Common myeloid progenitor, CD34-positive (primary cell): ENCODE measurements at places on chromosomes 6 and 20.

DNA sequence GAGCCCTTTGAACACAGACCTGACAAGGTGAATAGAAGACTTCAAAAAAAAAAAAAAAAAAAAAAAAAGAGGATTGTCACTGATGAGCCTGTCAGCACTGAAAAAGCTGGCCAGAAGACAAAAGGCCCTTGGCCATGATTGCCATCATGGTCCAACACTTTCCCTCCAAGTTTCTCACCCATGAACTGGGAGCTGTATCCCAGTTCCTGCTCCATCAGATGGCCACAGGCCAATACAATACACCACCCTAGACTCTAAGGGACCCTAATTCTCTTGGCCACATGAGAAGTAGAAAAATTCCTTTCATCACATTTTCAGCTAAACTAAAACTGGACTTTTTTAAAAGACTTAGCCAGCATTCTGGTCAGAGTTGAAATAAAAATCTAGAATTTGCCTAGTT, 50.2 kb downstream of the NUDT3 start:
- peaks cover 39% of the 10 kb centered on the region for H3K4me1 ChIP-seq
- peaks cover 20% of the 10 kb centered on the region for H3K36me3 ChIP-seq
- H3K4me3 ChIP-seq: no peak overlapping the region
- no peak for DNase-seq
- no peak overlapping the region for H3K27ac ChIP-seq
- no peaks in the 10 kb centered on the region for H3K27me3 ChIP-seq

- no peaks in the 10 kb centered on the region for H3K4me1 ChIP-seq
- H3K27me3 ChIP-seq: no peaks in the 10 kb centered on the region
- no peak overlapping the region for H3K27ac ChIP-seq
- DNase-seq: no peak
- H3K36me3 ChIP-seq: no peaks in the 10 kb centered on the region
These were observed 36.4 kb downstream of the FRMD1 start for GRCh38 chr6:168042426-168043192.

DNA sequence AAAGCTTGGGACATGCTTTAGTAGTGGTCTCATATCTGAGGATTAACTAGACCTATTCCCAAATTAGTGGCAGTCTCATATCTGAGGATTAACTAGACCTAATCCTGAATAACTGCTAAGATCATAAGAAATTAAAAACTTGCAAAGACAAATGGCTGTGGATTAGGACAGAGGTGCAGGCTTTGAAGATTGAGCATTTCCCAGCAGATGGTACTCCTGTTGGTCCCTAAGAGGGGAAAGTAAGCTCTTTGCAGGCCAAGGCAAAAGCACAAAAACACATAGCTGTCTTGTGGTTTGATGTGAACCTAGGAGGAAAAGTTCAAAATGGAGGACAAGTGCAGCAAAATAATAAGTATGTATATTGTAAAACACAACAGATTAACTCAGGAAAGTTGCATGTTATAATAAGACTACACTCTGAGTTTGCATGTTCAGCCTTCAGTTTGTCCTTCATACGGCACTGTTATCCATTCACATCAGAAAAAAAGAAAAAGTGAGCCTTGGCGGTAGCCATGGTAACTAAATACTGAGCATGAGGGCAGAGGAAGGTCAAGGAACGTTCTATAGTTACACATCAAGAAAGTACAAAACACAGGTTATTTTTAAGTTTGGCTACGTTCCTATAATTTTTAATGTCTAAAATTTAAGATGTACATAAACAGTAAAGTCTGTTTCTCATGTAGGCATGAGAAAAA, 62.8 kb downstream of the FILIP1 start:
- H3K27ac ChIP-seq: no peak overlapping the region
- H3K27me3 ChIP-seq: no peaks in the 10 kb centered on the region
- H3K36me3 ChIP-seq: no peaks in the 10 kb centered on the region
- no peak for DNase-seq
- H3K4me3 ChIP-seq: no peak overlapping the region

GRCh38 chr20:4029505-4030467, 14.4 kb upstream of the RNF24 start:
- H3K27ac ChIP-seq: no peak overlapping the region
- no peaks in the 10 kb centered on the region for H3K27me3 ChIP-seq
- no peaks in the 10 kb centered on the region for H3K36me3 ChIP-seq

DNA sequence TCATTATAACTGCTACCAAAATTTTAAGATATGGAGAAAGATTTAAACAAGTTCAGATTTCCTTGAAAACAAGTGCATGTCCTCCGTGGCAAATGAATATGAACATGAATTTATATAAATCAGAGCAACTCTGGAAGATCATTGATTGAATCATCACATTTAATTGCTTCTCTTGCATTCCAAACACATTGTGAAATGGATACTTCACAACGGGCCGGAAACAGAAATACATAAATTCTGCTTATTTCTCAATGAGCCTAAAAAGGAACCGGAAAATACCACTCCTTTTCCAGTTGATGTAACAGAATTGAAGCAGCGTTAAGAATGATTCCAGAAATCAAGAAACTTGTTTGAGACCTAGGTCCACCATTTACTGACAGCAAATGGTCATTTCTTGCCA, 134.6 kb upstream of the BTN3A2 start:
- no peaks in the 10 kb centered on the region for H3K36me3 ChIP-seq
- H3K4me1 ChIP-seq: peaks cover 21% of the 10 kb centered on the region
- no peak overlapping the region for H3K27ac ChIP-seq
- no peaks in the 10 kb centered on the region for H3K27me3 ChIP-seq
- no peak for DNase-seq
- H3K4me3 ChIP-seq: no peak overlapping the region

GRCh38 chr6:46638650-46639049, 14.0 kb downstream of the CYP39A1 start:
- DNase-seq: no peak
- H3K4me1 ChIP-seq: no peaks in the 10 kb centered on the region
- no peak overlapping the region for H3K27ac ChIP-seq
- no peaks in the 10 kb centered on the region for H3K27me3 ChIP-seq
- no peaks in the 10 kb centered on the region for H3K36me3 ChIP-seq
- no peak overlapping the region for H3K4me3 ChIP-seq
